Fibroblast of lung (primary cell): ENCODE measurements at places on chromosomes 7 and 10. TPM values are rescaled to one million over a fixed set of nuclear protein-coding genes. Genes with fewer than 3 reads are reported as not detected.

ELFN1 gene
- total RNA-seq = 0.33 and 0.51 TPM in 2 replicates

SAMD9 gene
- 14.6 and 19.2 TPM in 2 replicates for total RNA-seq

- DNase-seq = no peak
Observed at GRCh38 chr10:24439935-24440334, 231.0 kb downstream of the KIAA1217 start.

GRCh38 chr7:143924851-143925250 lies 10.2 kb upstream of the OR2F2 start:
- no peak for DNase-seq

DNA sequence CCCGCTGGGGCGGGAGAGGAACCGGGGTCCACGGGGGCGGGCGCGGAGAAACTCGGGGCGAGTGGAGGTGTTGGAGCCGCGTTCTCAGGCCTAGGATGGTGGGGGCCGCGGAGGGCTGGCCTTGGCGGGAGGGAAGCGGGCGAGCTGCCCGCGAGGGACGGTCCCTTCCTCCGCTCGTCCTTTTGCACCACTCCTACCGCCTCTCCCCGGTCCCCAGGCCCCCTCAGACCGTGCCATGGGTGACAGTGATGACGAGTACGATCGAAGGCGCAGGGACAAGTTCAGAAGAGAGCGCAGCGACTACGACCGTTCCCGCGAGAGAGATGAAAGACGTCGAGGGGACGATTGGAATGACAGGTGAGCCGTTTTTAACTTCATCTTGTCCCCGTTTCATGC lies 451 bp downstream of the SRRT start:
- DNase-seq = no peak

GRCh38 chr10:44382131-44382858 lies 2.6 kb downstream of the CXCL12 start:
- DNase-seq = peak; percentile 43
